ENCODE measurements at places on chromosomes 11 and 22. TPM values are rescaled to one million over a fixed set of nuclear protein-coding genes. Genes with fewer than 3 reads are reported as not detected.

Gene VPREB1
- not detected for total RNA-seq

Gene FZD4
- total RNA-seq: 18.9 TPM

DNA sequence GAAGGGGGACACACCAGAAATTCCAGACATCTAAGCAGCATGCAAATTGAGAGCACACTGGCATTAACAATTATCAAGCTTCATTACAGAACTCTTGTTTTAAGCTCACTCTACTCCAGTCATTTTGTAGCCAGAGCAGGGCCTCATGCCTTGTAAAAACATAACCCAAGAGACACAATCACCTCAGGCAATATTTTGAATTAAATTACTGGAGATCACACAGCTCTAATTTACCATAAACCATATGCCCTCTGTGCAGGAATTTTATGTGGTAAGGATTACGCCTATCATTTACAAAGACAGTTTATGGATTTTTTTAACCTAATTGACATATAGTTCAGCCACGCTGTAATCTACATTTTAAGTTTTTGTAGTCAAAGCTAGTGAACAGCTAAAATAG lies 414.1 kb upstream of the DDI1 start:
- no peaks in the 10 kb centered on the region for H3K4me1 ChIP-seq
- H3K27ac ChIP-seq: no peak overlapping the region
- no peak for DNase-seq
- no peaks in the 10 kb centered on the region for H3K27me3 ChIP-seq
- H3K36me3 ChIP-seq: no peaks in the 10 kb centered on the region

GRCh38 chr11:134901955-134902918 lies 490.2 kb upstream of the B3GAT1 start:
- peaks cover 7% of the 10 kb centered on the region for H3K4me1 ChIP-seq
- no peak for DNase-seq
- H3K27me3 ChIP-seq: no peaks in the 10 kb centered on the region
- no peak overlapping the region for H3K4me3 ChIP-seq

Gene MMP27
- total RNA-seq: not detected

DNA sequence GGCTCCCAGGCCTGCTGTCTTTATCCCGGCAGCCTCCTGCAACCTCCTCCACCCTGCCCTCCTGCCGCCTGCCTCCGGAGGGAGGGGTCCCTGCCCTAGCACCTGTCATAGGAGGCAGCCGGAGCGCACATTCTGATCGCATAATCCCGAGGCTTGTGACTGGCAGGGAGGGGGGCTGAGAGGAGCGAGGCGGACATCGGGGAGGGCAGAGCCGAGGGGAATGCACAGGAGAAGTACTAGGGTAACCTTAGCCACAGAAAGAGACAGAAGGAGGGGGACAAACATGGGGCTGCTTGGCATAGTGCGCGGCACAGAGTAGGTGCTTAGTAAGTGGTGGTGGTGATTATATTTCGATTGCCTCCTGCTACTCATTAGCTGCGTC lies 9.2 kb upstream of the ALX4 start:
- no peak overlapping the region for H3K4me3 ChIP-seq
- H3K27ac ChIP-seq: no peak overlapping the region
- peaks cover 98% of the 10 kb centered on the region for H3K27me3 ChIP-seq
- peaks cover 23% of the 10 kb centered on the region for H3K4me1 ChIP-seq
- no peak for DNase-seq

- H3K4me1 ChIP-seq: no peaks in the 10 kb centered on the region
- no peaks in the 10 kb centered on the region for H3K36me3 ChIP-seq
- H3K27ac ChIP-seq: peak overlapping the region; percentile 56
Measured at GRCh38 chr11:43868852-43869567, 11.6 kb upstream of the ALKBH3 start.

DNA sequence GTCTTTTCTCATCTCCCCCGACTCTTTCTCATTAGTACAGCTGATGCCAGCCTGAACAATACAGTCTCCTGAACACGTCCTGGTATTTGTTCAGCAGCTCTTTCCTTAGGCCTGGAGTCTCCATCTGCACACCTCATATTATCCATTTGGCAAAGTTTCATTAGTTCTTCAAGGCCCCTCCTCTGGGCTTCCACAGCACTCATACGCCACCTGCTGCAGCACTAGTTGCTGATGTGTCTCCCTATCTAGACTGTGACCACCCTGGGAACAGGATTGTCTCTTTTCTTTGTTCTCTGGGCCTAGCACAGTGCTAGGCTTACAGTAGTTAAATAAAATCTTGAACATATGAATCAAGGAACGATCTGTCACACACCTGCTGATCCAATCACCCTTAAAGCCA lies 17.2 kb downstream of the DCHS1 start:
- DNase-seq: no peak
- H3K4me3 ChIP-seq: no peak overlapping the region
- no peak overlapping the region for H3K27ac ChIP-seq
- H3K4me1 ChIP-seq: peaks cover 4% of the 10 kb centered on the region

- no peaks in the 10 kb centered on the region for H3K36me3 ChIP-seq
- no peaks in the 10 kb centered on the region for H3K4me1 ChIP-seq
- no peak overlapping the region for H3K4me3 ChIP-seq
- DNase-seq: no peak
- H3K27ac ChIP-seq: no peak overlapping the region
Measured at GRCh38 chr11:128853559-128853958, 13.5 kb downstream of the KCNJ1 start.

GRCh38 chr11:6737872-6738466 lies 33.8 kb downstream of the OR2AG2 start:
- H3K27ac ChIP-seq: no peak overlapping the region
- DNase-seq: peak; percentile 72
- no peak overlapping the region for H3K4me3 ChIP-seq
- H3K36me3 ChIP-seq: no peaks in the 10 kb centered on the region

DNA sequence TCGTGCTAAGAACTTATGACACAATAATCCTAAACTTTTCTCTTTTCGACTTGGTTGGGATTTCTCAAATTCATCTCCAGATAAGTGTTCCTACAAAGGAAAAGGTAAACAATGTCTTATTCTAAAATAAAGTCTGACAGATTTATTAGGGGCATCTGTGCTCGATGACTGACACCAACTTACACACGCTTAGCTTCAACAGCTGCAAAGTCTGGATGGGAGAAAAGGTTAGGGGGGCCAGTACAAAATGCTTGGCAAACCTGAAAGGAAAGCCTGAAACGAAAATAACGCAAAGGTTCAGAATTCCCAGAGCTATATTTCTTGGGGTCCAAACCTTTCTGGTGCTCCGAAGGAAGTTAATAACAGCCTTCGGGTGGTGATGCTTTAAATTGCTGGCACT lies 3.4 kb downstream of the E2F8 start:
- H3K27me3 ChIP-seq: peaks cover 7% of the 10 kb centered on the region
- H3K4me1 ChIP-seq: peaks cover 23% of the 10 kb centered on the region
- DNase-seq: no peak
- H3K36me3 ChIP-seq: no peaks in the 10 kb centered on the region
- no peak overlapping the region for H3K27ac ChIP-seq

DNA sequence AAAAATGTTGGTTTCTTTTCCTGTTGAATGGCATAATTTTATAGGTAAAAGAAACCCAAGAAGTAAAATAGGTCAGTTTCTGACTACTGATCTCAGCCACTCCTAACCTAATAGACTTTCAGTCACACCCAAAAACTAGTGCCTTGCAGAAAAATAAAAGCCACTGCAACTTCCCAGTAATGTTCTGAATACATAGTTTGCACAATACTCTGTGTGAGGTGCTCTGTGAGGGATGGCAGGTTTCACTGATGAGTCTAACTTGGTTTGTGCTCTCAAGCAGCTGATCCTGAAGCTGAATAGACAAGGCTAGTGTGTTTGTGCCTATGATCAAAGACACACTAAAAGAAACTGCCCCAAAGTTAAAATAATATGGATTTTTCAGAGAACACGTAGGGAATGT lies 758.3 kb downstream of the NELL1 start:
- H3K36me3 ChIP-seq: no peaks in the 10 kb centered on the region
- H3K4me3 ChIP-seq: no peak overlapping the region
- H3K27ac ChIP-seq: no peak overlapping the region
- DNase-seq: no peak
- no peaks in the 10 kb centered on the region for H3K4me1 ChIP-seq

- H3K27ac ChIP-seq: no peak overlapping the region
- H3K27me3 ChIP-seq: no peaks in the 10 kb centered on the region
- no peaks in the 10 kb centered on the region for H3K36me3 ChIP-seq
- no peak overlapping the region for H3K4me3 ChIP-seq
Measured at GRCh38 chr11:47392546-47393162, 14.3 kb upstream of the SPI1 start.

Gene APOL5
- not detected for total RNA-seq

Gene MAPK1
- 53.4 TPM for total RNA-seq

GRCh38 chr11:61007956-61008896 lies 36.7 kb downstream of the CD6 start:
- peaks cover 11% of the 10 kb centered on the region for H3K4me1 ChIP-seq
- H3K27me3 ChIP-seq: peaks cover 23% of the 10 kb centered on the region
- peak; percentile 30 for DNase-seq
- H3K36me3 ChIP-seq: no peaks in the 10 kb centered on the region

GRCh38 chr22:45629469-45630089 lies 42.1 kb upstream of the ATXN10 start:
- no peak overlapping the region for H3K4me3 ChIP-seq
- H3K27ac ChIP-seq: no peak overlapping the region
- no peaks in the 10 kb centered on the region for H3K36me3 ChIP-seq
- DNase-seq: peak; percentile 23
- H3K4me1 ChIP-seq: peaks cover 5% of the 10 kb centered on the region

DNA sequence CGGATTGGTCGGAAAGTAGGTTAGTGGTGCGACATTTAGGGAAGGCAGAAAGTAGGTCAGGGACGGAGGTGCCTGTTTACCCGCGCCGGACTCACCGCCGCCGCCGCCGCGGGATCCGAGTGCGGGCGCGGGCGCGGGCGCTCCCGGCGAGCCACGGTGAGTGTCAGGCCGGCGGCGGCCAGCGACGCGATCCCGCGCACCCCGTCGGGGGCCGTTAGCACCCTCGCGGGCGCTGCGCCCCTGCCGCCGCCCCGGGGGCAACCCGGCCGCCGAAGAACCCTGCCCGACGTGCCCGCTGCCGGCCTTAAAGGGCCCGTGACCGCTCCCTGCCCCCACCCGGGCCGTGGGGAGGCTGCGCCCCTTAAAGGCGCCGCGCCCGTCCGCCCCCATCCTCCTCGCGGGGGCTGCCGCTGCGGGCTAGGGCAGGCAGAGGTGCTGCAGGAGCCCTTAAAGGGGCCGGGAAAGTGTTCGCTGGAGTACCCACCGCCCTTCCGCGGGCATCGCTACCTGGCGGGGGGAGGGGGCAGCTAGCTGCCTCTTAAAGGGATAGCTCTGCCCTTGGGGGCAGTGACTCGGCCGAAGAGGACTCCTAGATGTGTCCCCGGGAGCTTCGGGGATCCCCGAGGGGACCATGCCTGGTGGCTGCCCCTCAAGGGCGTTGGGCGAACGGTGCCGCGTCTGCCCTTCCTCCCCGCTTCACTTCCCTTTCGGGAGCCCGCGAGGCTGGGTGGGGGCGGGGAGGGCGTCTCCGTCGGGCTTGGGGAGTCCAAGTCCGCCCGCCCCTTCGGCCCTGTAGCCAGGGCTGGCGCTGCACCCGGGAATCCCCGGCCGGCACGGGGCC lies at the start of gene BMAL1:
Gene BMAL1 (plus strand): TSS at position 23 of the 841 bp plus-strand sequence. CDS start 76,519 bp downstream, outside the sequence.
- H3K4me3 ChIP-seq: peak within 1 kb of the TSS; percentile 95
- peak; percentile 54 for DNase-seq
- peaks cover 63% of the 10 kb centered on the region for H3K27me3 ChIP-seq
- H3K4me1 ChIP-seq: peaks cover 7% of the 10 kb centered on the region
- H3K27ac ChIP-seq: peak within 1 kb of the TSS; percentile 40
- H3K36me3 ChIP-seq: no peaks in the 10 kb centered on the region

DNA sequence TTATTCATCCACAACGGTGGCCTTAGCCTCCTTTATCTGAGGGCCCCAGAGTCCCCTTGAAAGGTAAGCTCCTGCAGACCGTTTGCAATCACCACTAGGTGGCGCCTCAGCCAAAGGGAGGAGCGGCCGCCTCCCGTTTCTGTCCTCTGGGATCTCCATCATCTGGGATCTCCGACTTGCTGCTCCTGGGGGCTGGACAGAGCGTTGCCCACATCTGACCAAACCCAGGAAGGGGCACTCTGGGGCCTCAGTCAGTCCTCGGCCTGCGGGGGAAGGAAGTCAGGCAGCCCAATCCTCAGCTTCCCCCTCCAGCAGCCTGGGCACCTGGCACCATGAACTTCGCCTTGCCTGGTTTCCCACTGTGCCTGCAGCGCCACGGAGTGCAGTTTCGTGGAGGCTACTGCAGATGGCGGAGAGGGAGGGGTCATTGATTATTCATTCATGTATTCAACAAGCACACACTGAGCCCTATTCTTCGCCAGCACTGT lies 23.5 kb downstream of the TP53I11 start:
- no peaks in the 10 kb centered on the region for H3K4me1 ChIP-seq
- no peak overlapping the region for H3K27ac ChIP-seq
- H3K36me3 ChIP-seq: no peaks in the 10 kb centered on the region
- peak; percentile 90 for DNase-seq

Gene SEC14L6
- total RNA-seq: 0.36 TPM

- peaks cover 24% of the 10 kb centered on the region for H3K4me1 ChIP-seq
- DNase-seq: peak; percentile 65
- H3K4me3 ChIP-seq: peak overlapping the region; percentile 78
- no peaks in the 10 kb centered on the region for H3K36me3 ChIP-seq
Measured at GRCh38 chr11:71446942-71447688, 1.1 kb downstream of the DHCR7 start.
